Right lung (tissue), 10 donors: ENCODE measurements at places on chromosomes 1 and 21.
A peak's percentile ranks its signal among the peaks of the same experiment; 100 is the strongest.

DNA sequence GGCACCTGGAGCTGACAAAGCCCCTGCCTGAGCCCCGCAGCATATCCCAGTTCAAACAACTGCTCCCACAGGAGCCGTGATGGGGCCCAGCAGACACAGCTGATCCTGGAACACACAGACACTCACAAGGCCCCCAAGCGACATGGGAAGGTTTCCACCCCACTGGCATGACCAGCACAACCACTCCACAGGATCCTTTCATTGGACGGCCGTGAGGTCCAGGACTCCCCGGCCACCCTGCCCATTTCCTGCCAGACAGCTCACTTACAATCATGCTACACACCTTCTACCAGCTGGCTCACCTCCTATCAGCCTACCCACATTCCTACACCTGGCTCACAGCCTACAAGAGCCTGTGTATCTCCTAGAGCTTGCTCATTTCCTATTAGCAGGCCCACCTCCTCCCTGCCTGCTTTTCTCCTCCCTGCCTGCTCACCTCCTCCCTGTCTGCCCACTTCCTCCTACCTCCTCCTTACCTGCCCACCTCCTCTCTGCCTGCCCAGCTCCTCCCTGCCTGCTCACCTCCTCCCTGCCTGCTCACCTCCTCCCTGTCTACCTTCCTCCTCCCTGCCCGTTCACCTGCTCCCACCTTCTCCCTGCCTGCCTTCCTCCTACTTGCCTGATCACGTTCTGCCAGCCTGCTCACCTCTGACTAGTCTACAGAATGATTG lies 73.9 kb downstream of the MATN1 start:
- DNase-seq = no peak

DNA sequence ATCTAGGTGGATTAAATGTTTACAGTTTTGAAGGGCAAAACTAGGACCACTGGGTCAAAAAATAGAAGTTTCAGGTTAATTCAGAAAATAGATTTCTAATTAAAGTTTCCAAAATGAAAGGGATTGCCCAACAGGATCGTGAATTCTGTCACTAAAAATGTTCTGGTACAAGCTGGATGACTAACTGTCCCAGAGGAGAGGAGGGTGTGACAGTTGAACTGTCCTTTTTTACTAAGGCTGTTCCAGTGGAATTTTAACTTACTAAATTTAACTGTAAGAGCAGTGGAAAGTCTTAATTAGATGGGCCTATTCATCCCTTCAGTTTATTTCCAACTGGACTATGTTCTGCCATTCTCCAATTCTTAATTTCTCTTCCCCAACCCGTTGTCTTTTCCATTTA lies 7.2 kb downstream of the SNX7 start:
- DNase-seq = no peak

DNA sequence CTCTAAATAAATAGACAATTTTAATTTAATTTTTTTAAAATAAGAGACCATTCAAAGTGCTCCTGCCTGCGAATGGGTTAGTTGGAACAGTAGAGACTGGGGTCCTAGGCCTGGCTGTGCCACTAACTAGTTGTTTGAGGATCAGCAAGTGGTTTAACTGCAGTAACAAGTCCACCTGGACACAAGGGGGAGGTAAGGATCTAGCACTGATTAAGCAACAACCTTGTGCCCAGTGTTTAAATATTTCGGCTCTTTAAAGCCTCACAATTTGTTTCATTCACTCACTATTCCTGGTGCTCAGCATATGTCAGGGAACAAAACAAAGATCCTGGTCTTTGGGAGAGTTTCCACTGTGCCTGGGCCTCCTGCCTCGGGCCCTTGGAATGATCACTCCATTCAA lies 1.6 kb upstream of the AGT start:
- DNase-seq = no peak

- peak; percentile 87 for DNase-seq
These were observed 115.7 kb upstream of the IPO9 start for GRCh38 chr1:201713086-201713810.

DNA sequence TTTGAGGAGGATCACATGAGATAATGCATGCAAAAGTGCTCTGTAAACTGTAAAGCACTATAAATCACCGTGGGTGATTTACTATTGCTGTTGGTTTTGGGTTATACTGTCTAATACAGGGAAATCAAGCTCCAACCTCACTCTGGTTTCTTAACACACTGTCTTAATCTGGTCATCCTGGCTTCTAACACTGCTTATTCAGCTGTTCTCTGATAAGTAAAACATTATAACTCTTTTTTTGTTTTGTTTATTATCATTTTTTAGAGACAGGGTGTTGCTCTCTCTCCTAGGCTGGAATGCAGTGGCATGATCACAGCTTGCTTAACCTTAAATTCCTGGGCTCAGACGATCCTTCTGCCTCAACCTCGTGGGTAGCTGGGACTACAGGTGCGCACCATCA lies 21.9 kb upstream of the LSM10 start:
- DNase-seq = no peak

- no peak for DNase-seq
These were observed 10.3 kb downstream of the GAS5 start for GRCh38 chr1:173857363-173857917.

GRCh38 chr1:30316056-30316455 lies 407.3 kb downstream of the MATN1 start:
- DNase-seq = no peak

GRCh38 chr1:78101514-78101913 lies 55.7 kb downstream of the GIPC2 start:
- peak; percentile 21 for DNase-seq

- peak; percentile 51 for DNase-seq
These were observed 297.7 kb downstream of the PTPRC start for GRCh38 chr1:198936371-198937083.

DNA sequence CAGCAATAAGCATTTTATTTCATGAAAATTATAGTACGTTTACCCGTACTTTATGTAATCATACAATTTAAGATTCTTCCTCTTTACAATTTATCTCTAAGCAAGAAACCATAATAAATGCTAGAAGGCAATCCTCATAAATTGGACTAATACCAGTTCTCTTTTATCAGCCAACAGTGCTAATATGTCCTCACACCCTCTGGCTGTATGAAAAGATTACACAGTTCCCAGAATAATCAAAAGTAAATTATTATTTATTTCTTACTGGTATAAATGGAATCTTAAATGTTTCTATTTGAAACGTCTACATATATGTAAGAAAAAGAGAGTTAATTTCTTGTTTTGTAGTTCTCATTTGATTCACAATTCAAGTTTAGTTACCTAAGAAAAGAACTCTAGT lies 3.1 kb upstream of the CDKN2C start:
- no peak for DNase-seq

GRCh38 chr1:238264951-238265350 lies 374.2 kb upstream of the ZP4 start:
- DNase-seq = no peak
